ENCODE measurements at places on chromosomes 3 and 15. TPM values are rescaled to one million over a fixed set of nuclear protein-coding genes. Genes with fewer than 3 reads are reported as not detected.

The RCN2 gene
- total RNA-seq: 45.9 TPM

The ANAPC13 gene
- total RNA-seq: 50.6 TPM

GRCh38 chr3:124352149-124352539 lies 360.2 kb upstream of the ROPN1 start:
- no peak for DNase-seq

The TGM5 gene
- total RNA-seq: not detected

- no peak for DNase-seq
Measured at GRCh38 chr15:23762026-23762425, 74.9 kb upstream of the NDN start.

- DNase-seq: no peak
Measured at GRCh38 chr3:9226326-9226725, 23.1 kb downstream of the SRGAP3 start.

DNA sequence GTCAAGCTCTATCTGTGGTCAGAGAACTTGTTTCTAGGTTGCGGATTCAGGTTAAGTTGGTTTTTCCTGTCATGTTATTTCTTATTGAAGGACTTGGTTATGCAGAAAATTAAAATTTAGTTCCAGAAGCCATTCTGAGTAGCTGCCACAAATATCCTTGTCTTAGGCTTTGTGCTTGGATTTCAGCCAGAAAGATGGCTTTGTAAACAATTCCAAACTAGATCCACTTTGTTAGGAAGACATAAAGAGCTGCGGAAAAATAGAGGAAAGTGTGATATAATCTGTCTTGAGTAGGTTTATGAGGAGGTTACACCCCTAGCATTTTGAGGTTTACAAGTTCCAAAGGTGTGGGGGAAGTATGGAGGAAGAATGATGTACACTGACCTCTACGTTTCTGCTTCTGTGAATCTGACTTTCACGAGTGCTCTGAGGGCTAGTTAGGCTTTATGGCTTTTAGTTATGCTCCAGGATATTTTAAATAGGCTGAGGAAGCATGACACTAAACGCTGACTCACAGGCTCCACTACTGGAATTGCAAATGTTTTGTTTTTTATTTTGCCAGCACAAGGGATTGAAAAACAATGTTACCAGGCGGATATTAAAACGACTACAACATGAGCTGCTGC lies 46.3 kb upstream of the UTS2B start:
- DNase-seq: no peak

The SKOR1 gene
- total RNA-seq: 1.6 TPM

DNA sequence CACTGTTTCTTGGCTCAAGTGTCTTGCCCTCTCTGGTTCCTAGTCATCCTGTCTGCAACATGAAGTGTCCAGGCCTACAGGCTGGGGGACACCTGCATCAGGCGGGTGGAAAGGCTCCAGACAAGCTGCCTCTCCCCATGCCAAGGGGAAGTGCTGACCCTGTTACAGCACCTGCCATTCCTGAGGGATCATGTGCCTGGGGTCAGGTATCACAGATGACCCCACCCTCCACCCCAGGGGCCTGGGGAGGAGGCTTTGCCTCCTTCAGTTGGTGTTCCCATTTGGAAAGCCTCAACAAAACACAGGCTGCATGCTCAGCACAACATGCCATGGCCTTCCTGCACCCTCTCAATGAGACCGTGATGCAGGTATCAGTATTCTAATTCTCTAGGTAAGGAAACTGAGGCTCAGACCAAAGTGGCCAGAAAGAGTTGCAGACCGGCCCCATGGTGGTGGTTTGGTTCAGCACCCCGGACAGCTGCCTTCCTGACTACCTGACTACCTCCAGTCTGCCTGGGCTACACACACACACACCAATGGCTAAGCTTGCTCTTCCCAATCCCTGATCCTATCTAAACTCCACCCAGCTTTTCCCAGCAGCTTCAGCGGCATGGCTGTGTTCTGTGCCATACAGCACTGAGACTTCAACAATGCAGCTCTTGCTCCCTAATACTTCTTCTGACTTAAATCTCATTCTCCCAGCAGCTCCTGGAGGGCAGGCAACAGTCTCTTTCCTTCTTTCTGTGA lies 69.7 kb upstream of the LINGO1 start:
- peak; percentile 7 for DNase-seq

DNA sequence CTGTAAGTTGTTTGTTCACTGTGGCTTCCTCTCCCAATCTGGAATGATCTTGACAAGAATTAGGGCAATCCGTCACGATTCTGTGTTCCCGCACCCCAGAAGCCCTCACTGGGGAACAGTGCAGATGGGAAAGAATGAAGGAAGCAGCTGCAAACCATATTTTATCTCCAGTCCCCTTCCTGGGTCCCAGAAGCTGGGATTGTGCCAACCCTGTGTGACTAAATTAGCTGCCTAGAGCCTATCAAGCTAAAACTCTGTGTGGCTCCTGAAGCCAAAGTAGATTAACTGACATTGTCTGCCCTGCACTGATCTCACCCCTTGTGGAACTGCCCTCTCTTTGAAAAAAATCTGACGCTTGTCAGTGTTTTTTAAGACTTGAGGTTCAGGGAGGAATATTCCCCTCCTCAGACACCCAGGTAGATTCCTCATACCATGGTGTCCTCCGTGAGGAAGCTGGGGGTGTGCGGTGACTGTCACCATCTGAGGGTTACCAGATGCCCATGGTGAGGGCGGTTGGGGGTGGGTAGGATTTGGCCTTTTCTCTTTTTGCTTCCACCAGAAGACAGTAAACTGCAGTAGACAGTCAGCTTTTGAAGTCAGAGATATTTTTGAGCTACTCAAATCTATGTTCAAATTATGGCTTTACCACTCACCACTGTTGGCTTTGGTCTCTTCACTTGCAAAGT lies 358.3 kb upstream of the TPM1 start:
- no peak for DNase-seq

- peak; percentile 22 for DNase-seq
Measured at GRCh38 chr15:68379759-68380290, 52.1 kb downstream of the ITGA11 start.

GRCh38 chr3:113747283-113748046 lies 630 bp downstream of the ATP6V1A start:
- peak; percentile 27 for DNase-seq

DNA sequence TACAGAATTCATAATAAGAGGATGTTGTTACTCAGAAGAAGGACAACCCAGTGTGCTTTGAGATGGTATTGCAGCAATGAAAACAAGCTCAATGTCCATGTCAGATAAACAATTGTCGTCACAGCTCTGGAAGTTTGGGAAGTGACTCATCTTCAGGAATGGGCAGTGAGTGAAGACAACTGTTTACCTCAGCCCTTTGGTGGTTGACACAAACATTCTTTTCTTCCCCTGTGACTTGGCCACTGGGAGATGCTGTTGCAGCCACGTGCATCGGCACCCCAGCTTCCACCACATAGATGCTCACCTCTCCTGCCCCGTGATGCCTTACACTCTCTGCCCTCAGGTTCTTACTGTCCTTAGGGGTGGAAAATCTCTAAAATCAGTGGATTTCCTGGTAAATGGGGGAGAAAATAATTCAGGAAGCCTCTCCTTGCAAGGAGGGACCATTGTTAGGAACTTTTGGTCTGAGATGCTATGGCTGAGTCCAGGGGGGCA lies 114.1 kb upstream of the GALNT15 start:
- no peak for DNase-seq

DNA sequence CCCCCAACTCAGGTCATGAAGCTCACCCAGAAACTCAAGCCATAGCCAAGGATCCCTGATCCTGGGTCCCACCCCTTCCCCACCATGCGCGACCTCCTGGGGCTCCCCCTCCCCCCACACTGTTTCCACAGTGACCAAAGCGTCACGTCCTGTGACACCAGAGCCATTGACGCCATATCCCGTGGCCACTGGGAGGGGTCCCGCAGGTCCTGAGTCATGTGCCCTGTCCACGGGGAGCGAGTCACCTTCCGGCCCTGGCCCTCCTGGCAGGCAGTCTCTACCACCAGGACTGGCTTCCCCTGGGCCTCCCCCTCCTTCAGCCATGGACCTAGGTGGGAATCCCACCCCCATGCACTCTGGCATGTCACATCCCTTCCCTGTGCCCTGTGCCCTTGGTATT lies 15.6 kb downstream of the SEMA3F start:
- DNase-seq: no peak

DNA sequence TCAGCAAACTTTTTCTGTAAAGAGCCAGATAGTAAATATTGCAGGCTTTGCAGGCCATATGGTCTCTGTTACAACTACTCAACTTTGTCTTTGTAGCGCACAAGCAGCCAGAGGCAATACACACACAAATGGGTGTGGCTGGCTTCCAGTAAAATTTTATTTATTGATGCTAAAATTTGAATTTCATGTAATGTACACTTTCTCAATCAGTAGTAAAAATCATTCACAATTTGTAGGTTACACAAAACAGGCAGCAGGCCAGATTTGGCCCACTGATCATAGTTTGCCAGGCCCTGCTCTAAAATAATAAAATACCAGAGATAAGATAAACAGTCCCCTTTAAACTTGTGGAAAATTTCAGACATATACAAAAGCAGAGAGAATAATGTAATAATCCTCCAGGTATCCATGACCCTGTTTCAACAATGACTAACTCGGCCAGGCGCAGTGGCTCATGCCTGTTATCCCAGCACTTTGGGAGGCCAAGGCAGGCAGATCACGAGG lies 330.3 kb downstream of the SHQ1 start:
- DNase-seq: no peak

The CD80 gene
- total RNA-seq: not detected

DNA sequence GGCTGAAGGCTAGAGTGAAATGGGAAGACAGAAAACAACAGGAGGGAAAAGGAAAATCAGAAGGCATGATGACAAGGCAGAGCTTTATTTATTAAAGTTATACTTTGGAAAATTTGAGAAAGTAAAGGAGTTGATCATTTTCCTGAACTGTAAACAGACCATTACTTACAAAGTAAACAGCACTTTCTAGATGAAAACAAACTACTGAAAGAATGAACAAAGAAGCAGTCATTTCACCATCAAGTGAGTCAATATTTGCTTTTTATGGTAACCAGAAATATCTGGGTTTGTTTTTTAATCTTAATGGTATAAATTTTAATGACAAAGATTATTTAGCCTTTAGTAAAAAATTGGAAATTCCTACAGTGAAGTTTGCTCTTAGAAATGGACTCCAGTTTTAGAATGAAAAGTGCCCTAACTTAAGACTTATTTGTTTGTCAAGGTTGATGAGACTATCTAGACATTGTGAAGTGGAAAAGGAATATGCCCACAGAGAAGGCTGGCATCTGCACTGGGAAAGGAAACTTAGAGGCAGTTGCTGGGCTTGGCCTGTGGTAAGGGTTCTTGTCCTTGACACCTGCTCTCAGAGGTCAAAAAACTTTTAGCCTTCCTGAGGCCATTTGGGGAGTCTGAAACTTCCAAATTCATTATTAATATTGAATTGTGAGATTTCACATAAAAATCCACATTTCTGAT lies 47.2 kb downstream of the SPTSSB start:
- DNase-seq: no peak

The BMF gene
- total RNA-seq: 11.1 TPM

The TM4SF1 gene
- total RNA-seq: not detected

The COPG1 gene
- total RNA-seq: 182 TPM
